ENCODE measurements at places on chromosomes 2 and 18. TPM values are rescaled to one million over a fixed set of nuclear protein-coding genes. Genes with fewer than 3 reads are reported as not detected.

C2orf72 gene
- total RNA-seq = 0.48 TPM

NGEF gene
- not detected for total RNA-seq

NAT8 gene
- total RNA-seq = not detected

IL18R1 gene
- 37.3 TPM for total RNA-seq

GLI2 gene
- 1.2 TPM for total RNA-seq

KCNG3 gene
- 0.11 TPM for total RNA-seq

PIEZO2 gene
- not detected for total RNA-seq

GKN2 gene
- total RNA-seq = not detected

ESPNL gene
- 0.11 TPM for total RNA-seq

BIN1 gene
- total RNA-seq = 160 TPM

ACVR1C gene
- total RNA-seq = 2.0 TPM

LRRTM4 gene
- not detected for total RNA-seq

SCTR gene
- total RNA-seq = not detected

DNA sequence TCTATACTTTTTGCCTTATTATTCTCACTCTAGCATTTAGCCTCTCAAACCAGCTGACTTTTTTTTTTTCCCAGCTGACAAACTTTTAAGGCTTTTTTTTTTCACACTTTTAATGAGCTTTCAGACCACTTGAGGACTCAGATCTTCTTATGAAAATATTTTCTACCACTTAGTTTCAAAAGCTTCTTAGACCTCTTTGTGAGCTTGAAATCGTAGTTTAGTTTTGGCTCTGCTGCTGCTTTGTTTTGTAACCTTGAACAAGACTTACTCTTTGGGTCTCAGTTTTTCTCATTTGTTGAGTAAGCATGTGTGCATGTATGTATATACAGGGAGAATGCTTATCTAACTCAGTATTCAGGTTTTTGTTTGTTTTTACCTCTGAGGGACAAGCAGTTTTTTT, 3.5 kb downstream of the NBEAL1 start:
- H3K4me3 ChIP-seq = peak overlapping the region; percentile 61
- H3K27me3 ChIP-seq = no peaks in the 10 kb centered on the region
- no peak for DNase-seq
- H3K27ac ChIP-seq = no peak overlapping the region

GRCh38 chr2:234355021-234355720, 141.7 kb downstream of the ARL4C start:
- H3K4me3 ChIP-seq = no peak overlapping the region
- no peak for DNase-seq
- H3K27me3 ChIP-seq = no peaks in the 10 kb centered on the region
- H3K4me1 ChIP-seq = peaks cover 13% of the 10 kb centered on the region
- H3K36me3 ChIP-seq = peaks cover 27% of the 10 kb centered on the region

DNA sequence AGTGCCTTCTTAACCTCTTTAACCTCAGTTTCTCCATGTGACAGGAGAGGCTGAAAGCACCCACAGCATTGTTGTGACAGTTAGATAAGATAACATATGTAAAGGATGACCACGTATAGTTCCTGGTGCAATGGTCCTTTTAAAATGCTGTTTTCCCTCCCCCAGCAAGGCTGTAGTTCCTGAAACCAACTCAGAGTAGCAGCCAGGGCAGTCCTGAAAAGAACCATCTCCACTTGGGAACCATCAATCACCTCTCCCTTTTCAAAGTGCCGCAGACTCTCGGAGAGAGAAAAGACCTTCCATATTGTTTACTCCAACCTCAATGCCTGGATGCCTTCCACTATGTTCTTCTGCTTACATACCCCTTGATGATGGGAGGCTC, 158.8 kb downstream of the DDX1 start:
- H3K27ac ChIP-seq = no peak overlapping the region
- no peak for DNase-seq
- no peak overlapping the region for H3K4me3 ChIP-seq
- no peaks in the 10 kb centered on the region for H3K36me3 ChIP-seq
- no peaks in the 10 kb centered on the region for H3K27me3 ChIP-seq
- H3K4me1 ChIP-seq = no peaks in the 10 kb centered on the region

- no peak for DNase-seq
- H3K27ac ChIP-seq = no peak overlapping the region
- no peaks in the 10 kb centered on the region for H3K4me1 ChIP-seq
- H3K27me3 ChIP-seq = peaks cover 2% of the 10 kb centered on the region
These were observed 343.6 kb upstream of the SYT4 start for GRCh38 chr18:43620936-43621335.

GRCh38 chr2:105873281-105873680, 128.6 kb downstream of the NCK2 start:
- H3K4me3 ChIP-seq = peak overlapping the region; percentile 4
- H3K36me3 ChIP-seq = peaks cover 41% of the 10 kb centered on the region
- no peak for DNase-seq
- H3K27me3 ChIP-seq = no peaks in the 10 kb centered on the region

- H3K4me3 ChIP-seq = no peak overlapping the region
- no peaks in the 10 kb centered on the region for H3K27me3 ChIP-seq
- no peaks in the 10 kb centered on the region for H3K4me1 ChIP-seq
- DNase-seq = no peak
- H3K27ac ChIP-seq = no peak overlapping the region
- H3K36me3 ChIP-seq = peaks cover 15% of the 10 kb centered on the region
These were observed 20.1 kb downstream of the RPL31 start for GRCh38 chr2:101022221-101022620.

GRCh38 chr2:203898657-203899056, 31.1 kb downstream of the CTLA4 start:
- H3K27me3 ChIP-seq = no peaks in the 10 kb centered on the region
- no peak overlapping the region for H3K27ac ChIP-seq
- no peak for DNase-seq
- H3K36me3 ChIP-seq = peaks cover 20% of the 10 kb centered on the region

DNA sequence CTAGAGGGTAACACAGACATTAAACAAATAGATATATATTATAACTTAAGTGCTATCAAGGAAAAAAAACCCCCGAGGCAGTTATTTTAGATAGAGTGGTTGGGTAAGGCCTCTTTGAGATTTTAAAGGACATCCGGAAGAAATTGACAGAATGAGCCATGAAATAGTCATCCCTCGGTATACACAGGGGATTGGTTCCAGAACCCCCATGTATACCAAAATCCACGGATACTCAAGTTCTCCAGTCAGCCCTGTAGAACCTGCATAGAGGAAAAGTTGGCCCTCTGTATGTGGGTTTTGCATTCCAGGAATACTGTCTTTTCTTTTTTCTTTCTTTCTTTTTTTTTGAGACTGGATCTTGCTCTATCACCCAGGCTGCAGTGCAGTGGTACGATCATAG, 2.0 kb downstream of the DHX57 start:
- no peak for DNase-seq
- H3K36me3 ChIP-seq = peaks cover 22% of the 10 kb centered on the region
- no peak overlapping the region for H3K27ac ChIP-seq
- no peak overlapping the region for H3K4me3 ChIP-seq

- H3K27ac ChIP-seq = no peak overlapping the region
- no peaks in the 10 kb centered on the region for H3K27me3 ChIP-seq
- DNase-seq = no peak
These were observed 20.5 kb downstream of the PDIA6 start for GRCh38 chr2:10792001-10792634.

DNA sequence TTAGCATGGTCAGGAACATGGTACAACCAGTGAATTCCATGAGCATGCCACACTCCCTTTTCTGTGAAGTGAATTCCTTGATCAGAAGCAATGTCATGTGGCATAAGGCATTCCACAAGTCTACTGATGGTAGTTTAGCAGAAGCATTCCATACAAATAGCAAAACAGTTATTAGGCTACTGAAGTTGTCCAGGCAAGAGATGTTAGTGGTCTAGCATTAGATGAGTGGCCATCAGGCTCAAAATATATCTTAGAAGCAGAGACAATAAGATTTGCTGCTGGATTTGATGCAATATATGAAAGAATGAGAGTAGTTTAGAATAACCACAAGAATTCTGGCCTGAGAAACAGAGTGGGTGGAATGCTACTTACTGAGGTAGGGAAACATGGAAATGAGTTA, 355.3 kb upstream of the NRXN1 start:
- H3K27me3 ChIP-seq = no peaks in the 10 kb centered on the region
- H3K36me3 ChIP-seq = no peaks in the 10 kb centered on the region
- no peak overlapping the region for H3K27ac ChIP-seq
- no peak overlapping the region for H3K4me3 ChIP-seq
- no peaks in the 10 kb centered on the region for H3K4me1 ChIP-seq

DNA sequence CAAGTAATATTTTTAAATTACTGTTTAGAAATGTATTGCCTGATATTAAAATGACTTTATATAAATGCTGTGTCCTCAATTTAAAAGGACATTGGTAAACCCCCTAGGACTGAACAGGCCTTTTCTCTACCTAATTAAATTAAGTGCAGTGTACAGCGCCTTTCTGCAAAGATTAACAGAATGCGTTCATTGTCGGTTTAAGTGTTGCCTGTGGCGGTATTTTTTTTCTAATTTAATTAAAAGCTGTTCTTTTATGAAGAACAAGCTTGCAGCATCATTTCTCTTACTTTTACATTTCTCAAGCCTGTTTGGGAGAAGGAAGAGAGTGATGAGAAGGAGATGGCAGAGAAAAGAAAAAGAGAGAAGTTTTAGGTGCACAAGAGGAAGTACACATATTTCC, 344.9 kb downstream of the CPS1 start:
- H3K27ac ChIP-seq = no peak overlapping the region
- no peaks in the 10 kb centered on the region for H3K4me1 ChIP-seq
- DNase-seq = no peak
- no peaks in the 10 kb centered on the region for H3K36me3 ChIP-seq

DNA sequence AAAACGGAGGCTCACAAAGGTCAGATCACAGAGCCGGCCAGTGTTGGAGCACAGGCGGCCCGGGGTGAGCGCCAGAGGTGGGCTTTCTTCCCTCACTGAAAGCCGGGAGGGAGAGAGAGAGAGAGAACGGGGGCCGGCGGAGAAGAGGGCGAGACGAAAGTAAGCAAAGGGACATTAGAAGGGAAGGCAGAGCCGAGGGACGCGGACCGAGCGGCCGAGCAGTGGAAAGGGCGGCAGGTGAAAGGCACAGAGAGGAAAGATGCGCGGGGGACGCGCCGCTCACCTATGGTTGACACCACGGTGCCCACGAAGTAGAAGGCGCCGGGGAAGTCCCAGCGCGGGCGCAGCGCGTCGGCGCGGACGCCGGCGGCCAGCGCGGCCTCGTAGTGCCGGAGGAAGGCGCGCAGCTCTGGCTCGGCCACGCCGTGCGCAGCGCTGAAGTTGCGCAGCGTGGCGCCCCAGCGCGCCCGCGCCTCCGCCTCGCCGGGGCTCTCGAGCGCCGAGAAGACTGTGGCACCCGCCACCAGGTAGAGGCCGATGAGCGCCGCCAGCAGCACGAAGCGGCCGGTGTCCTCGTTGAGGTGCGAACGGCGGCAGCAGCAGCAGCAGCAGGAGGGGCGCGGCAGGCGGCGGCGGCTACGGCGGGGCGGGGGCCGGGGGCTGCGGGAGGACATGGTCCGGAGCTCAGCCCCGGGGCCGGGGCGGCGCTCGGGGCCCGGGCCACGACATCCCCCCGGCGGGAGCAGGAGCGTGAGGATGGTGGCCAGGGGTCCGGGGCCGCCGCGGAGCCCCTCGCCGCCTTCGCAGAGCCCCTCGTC, 166.9 kb downstream of the MSH2 start:
- peaks cover 8% of the 10 kb centered on the region for H3K4me1 ChIP-seq
- peaks cover 53% of the 10 kb centered on the region for H3K27me3 ChIP-seq
- H3K4me3 ChIP-seq = peak overlapping the region; percentile 58
- DNase-seq = peak; percentile 41
- H3K36me3 ChIP-seq = no peaks in the 10 kb centered on the region

GRCh38 chr2:231235217-231235616, 36.8 kb downstream of the ARMC9 start:
- H3K4me3 ChIP-seq = no peak overlapping the region
- H3K36me3 ChIP-seq = no peaks in the 10 kb centered on the region
- no peaks in the 10 kb centered on the region for H3K4me1 ChIP-seq
- H3K27ac ChIP-seq = no peak overlapping the region
- no peaks in the 10 kb centered on the region for H3K27me3 ChIP-seq

DNA sequence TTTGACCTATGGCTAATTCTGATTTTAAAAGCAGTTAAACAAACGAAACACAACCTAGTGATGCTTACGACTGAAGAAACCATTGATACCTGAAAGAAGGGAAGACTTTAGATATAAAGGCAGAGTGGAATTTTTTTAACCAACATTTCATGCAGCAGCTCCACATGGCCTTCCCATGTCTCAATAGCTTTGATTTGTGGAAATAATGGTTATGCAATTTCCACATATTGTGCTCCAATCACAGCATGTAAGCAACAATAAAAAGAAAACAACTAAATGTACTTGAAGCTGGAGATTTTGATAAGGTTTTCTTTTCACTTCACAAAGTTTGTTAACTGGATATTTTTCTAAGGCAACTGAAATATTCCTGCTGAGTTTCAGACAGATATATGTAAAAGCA, 82.0 kb upstream of the SLC39A10 start:
- H3K27ac ChIP-seq = no peak overlapping the region
- no peaks in the 10 kb centered on the region for H3K27me3 ChIP-seq
- H3K4me1 ChIP-seq = peaks cover 50% of the 10 kb centered on the region
- H3K36me3 ChIP-seq = peaks cover 17% of the 10 kb centered on the region
- no peak for DNase-seq

DNA sequence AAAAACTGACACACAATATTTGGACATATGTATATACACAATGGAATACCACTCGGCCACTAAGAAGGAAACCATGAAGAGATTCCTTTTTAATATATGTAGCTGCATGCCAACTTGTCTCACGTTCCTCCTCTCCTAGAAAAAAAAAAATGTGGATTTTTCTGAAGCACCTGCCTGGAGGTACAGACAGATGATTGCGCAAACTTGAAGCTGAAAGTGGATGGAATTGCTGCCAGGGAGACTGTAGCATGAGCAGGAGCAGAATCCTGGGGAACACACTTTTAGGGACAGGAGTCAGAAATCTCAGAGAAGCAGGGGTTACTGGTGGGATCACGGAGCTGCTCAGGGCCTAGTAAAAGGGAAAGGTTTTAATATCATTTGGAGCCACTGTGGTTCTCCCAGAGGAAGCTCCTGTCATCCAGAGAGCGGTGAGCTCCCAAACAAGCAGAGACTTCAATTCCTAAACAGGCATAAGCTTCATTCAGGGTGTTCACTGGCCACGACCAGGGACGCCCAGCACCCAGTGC, 640 bp upstream of the SPR start:
- H3K27ac ChIP-seq = no peak overlapping the region
- no peak for DNase-seq
- H3K27me3 ChIP-seq = peaks cover 37% of the 10 kb centered on the region

- no peak overlapping the region for H3K27ac ChIP-seq
- H3K4me3 ChIP-seq = no peak overlapping the region
- no peak for DNase-seq
- no peaks in the 10 kb centered on the region for H3K4me1 ChIP-seq
- H3K36me3 ChIP-seq = no peaks in the 10 kb centered on the region
- peaks cover 9% of the 10 kb centered on the region for H3K27me3 ChIP-seq
These were observed 71.4 kb upstream of the LAPTM4A start for GRCh38 chr2:20122864-20123263.

- no peak overlapping the region for H3K4me3 ChIP-seq
- no peak for DNase-seq
- no peak overlapping the region for H3K27ac ChIP-seq
These were observed 268.9 kb downstream of the TDRD15 start for GRCh38 chr2:21392649-21393048.

- H3K4me3 ChIP-seq = no peak overlapping the region
- peaks cover 42% of the 10 kb centered on the region for H3K4me1 ChIP-seq
- peaks cover 12% of the 10 kb centered on the region for H3K36me3 ChIP-seq
- H3K27me3 ChIP-seq = no peaks in the 10 kb centered on the region
- no peak overlapping the region for H3K27ac ChIP-seq
These were observed 117.4 kb downstream of the HDAC4 start for GRCh38 chr2:239283288-239283945.

GRCh38 chr2:160719116-160719515, 225.5 kb upstream of the RBMS1 start:
- peaks cover 9% of the 10 kb centered on the region for H3K27me3 ChIP-seq
- H3K36me3 ChIP-seq = no peaks in the 10 kb centered on the region
- no peak for DNase-seq
- H3K27ac ChIP-seq = no peak overlapping the region
